ENCODE measurements at places on chromosomes 2 and 18.
A peak's percentile ranks its signal among the peaks of the same experiment; 100 is the strongest.

- no peak for DNase-seq
Measured at GRCh38 chr18:32010124-32010721, 8.4 kb upstream of the RNF125 start.

DNA sequence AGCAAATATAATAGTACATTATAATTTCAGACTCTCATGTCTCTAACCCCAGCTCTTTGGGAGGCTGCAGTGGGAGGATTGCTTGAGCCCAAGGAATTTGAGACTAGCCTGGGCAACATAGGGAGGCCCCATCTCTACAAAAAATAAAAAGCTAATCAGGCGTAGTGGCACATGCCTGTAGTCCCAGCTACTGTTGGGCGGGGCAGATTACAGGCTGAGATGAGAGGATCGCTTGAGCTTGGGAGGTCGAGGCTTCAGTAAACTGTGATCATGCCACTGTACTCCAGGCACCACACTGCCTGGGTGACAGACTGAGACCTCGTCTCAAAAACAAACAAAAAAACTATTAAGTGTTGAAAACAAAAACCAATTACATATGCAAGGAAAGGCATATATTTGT, 123.0 kb upstream of the MYO3B start:
- no peak for DNase-seq

GRCh38 chr2:120252225-120253020, at the start of gene RALB:
RALB (plus strand) TSS chr2:120252852; CDS start chr2:120278665, 25,813 bp downstream.
- DNase-seq, result peak; percentile 95

DNA sequence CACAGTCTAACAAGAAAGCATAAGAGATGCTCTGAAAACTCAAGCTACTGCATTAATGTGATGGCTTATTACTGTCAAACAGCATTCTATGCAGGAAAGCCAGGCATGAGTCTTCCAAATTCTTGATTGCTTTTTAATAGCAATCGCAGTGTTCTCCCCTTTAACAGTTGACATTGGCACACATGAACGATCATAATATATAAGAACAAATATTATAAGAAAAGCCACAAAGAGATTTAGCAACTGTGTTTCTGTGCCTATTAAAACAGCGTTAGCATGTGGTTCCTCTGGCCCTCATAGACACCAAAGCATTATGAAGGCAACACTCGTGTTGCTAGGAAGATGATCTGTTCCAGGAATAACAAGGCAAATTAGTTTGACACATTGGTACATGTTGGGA, 245.0 kb downstream of the ACKR3 start:
- no peak for DNase-seq

- DNase-seq, result peak; percentile 50
Measured at GRCh38 chr2:102618452-102619413, 620 bp upstream of the SLC9A2 start.

DNA sequence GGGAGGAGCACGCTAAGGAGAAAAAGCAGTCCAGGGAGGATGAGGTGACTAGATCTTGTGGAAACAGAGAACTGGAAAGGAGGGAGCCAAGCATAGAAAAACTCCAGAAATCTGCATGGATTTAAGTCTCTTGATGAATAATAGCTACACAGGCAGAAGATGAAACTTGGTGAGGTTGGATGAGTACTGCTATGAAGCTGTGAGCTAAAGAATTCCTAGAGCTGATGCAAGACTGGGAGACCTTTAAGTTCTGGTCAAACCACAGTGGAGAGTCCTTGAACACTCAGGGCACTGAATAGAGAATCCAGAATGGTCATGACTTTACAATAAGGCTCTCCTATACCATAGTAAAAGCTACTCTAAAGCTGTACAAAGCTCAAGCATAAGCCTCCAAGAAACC, 18.4 kb upstream of the PIEZO2 start:
- no peak for DNase-seq

DNA sequence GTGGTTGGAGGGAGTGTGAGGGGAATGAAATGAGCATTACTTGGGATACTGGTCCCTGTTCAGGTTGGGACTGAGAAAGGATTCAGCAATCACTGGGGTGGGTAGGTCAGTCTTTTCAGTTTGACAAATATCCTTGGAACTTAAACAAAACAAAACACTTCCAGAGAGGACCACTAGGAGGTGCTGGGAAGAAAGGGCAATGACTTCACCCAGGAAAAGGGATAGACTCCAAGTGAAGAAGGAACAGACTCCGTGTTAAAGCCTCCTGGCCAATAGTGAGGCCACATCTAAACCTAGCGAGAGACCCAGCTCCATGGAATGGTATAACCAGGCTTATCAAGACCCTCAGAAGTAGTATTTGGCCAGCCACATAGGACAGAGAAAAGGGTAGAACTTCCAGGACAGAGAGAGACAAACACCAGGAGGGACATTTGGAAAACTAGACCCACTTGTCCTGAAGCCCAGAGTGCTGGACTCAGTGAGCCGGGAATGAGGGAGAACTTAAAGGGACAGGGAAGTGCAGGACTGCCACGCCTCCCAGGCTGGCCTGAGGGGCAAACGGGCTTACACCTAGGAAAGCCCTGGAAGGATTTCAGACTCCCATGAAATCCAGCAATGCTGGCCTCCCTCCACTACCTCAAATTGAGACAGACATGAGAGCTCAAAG, 19.6 kb upstream of the KCNG3 start:
- no peak for DNase-seq

GRCh38 chr2:42906557-42907411, 114.4 kb upstream of the HAAO start:
- DNase-seq, result no peak

DNA sequence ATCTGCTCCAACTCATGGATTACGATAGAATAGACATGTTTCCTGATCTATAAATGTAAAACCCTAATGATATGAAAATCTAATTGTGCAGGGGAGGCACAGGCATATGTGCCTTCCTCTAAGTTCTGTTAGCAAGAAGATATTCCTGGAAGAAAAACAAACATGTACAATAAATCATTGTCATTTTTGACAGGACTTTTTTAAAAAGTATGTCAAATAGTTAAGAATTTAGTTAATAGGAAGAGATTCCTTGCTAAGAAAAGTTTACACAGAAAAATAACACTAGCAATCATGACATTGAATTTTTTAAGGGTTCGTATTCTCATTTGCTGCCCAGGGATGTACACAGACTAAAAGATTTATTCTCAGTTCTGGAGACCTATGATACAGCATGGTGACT, 15.3 kb upstream of the CREB1 start:
- DNase-seq, result no peak

DNA sequence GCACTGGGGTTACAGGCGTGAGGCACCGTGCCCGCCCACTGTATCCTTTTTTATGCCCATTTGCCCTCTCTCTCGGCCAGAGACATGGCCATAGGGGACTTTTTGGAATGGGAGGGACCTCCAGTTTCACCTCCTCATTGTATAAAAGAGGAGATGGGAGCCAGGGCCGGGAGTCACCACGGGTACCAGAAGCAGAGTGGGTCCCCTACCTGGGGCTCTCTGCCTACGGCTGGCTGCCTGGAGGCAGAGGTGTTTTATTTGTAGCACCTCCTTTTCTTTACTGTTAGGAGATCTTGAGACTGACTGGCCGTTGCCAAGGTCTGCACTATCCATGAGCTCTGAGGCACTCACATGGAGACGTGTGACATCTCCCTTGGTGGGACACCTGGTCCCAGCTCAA, 162.8 kb downstream of the LDLRAD4 start:
- DNase-seq, result no peak

DNA sequence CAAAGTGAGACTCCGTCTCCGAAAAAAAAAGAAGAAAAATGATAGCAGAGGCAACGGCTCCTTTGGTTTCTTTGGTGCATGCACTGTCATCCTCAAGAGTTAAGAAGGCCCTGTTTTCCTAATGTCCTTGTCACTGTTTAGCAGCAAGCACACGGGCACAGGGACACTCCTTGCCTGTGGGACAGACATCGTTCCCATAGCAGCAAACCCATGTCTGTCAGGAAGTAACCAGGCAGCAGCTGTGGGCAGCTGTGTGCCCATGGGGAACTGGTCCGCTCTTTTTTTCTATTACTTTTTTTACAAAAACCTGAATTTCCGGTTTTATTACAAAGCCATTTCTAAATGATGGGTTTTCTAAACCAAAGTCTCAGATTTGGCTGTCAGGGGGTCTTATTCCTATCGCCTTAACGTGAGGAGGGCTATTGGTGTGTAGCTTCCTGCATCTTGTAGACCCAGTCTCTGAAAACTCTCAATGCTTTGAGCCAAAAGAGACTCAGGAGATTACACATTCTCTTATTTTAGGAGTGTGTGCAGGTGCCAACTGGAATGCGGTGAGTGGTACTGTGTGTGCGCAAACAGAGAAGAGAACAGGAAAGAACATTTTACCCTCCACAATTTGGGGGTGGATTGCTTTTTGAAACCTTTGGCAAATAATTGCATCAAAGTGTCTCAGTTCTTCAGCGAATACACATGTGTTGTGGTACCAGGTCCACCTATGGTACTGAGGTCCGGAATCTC, 109.6 kb downstream of the COLEC12 start:
- DNase-seq, result no peak

- DNase-seq, result no peak
Measured at GRCh38 chr2:75518638-75519465, 41.9 kb downstream of the EVA1A start.
